Stomach (tissue), 19 donors: ENCODE measurements at places on chromosomes 11 and 22. TPM values are rescaled to one million over a fixed set of nuclear protein-coding genes. Genes with fewer than 3 reads are reported as not detected.

GRCh38 chr11:57787920-57788702 lies 26.5 kb downstream of the CTNND1 start:
- no peaks in the 10 kb centered on the region for H3K27me3 ChIP-seq
- peak; percentile 50 for DNase-seq
- H3K4me3 ChIP-seq, result no peak overlapping the region
- H3K36me3 ChIP-seq, result peaks cover 8% of the 10 kb centered on the region
- peaks cover 99% of the 10 kb centered on the region for H3K4me1 ChIP-seq

The YAP1 gene
- 97.1 TPM for total RNA-seq

The MGAT3 gene
- total RNA-seq, result 12.0 TPM

DNA sequence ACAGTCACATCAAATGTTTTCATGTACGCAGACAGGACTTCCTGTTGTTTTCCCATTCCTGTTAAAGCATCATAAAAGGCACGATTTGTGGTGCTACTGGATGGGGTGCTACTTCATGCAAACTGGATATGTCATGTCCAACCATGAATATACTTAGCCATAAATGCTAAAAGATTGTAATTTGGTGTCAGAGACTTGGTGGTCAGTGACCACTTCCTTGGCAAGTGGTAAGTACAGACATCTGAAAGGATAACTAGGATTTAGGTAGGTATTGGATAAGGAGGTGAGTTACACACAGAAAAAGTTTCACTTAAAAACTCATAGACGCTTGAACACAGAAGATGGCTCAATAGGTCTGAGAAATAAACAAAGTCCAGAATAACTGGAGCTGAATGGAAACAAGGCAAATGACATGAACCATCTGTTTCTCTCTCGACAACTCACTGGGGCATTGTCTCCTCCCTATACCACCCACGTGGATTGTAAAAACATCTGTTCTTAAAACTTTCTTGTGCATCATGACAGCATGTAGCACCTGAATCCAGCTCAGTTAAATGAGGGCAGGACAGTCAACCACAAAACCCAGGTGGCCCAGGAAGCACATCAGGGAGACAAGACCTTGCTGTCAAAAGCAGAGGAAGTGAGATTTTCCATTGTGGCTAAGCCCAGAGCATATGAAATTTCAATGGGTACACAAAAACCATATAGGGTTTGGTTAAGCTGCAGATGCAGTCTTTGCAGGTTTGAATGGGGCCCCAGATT lies 22.1 kb upstream of the IGLL5 start:
- H3K4me1 ChIP-seq, result peaks cover 17% of the 10 kb centered on the region
- H3K27me3 ChIP-seq, result peaks cover 15% of the 10 kb centered on the region
- no peaks in the 10 kb centered on the region for H3K36me3 ChIP-seq
- no peak overlapping the region for H3K4me3 ChIP-seq

- no peaks in the 10 kb centered on the region for H3K4me1 ChIP-seq
- no peak overlapping the region for H3K4me3 ChIP-seq
- no peaks in the 10 kb centered on the region for H3K36me3 ChIP-seq
- H3K27ac ChIP-seq, result no peak overlapping the region
- H3K27me3 ChIP-seq, result no peaks in the 10 kb centered on the region
These were observed 7.7 kb upstream of the DGAT2 start for GRCh38 chr11:75760710-75761493.

The MMP3 gene
- total RNA-seq, result 0.45 TPM

The MMP11 gene
- total RNA-seq, result not detected

The SHANK2 gene
- total RNA-seq, result 78.7 TPM

The ZNHIT2 gene
- total RNA-seq, result 3.6 TPM

The EMID1 gene
- 23.6 TPM for total RNA-seq

GRCh38 chr22:23075050-23075449 lies 4.7 kb downstream of the GNAZ start:
- no peak overlapping the region for H3K27ac ChIP-seq
- peaks cover 4% of the 10 kb centered on the region for H3K27me3 ChIP-seq
- H3K36me3 ChIP-seq, result no peaks in the 10 kb centered on the region
- DNase-seq, result no peak
- H3K4me3 ChIP-seq, result no peak overlapping the region

- no peaks in the 10 kb centered on the region for H3K27me3 ChIP-seq
- H3K4me3 ChIP-seq, result no peak overlapping the region
- no peak overlapping the region for H3K27ac ChIP-seq
- no peaks in the 10 kb centered on the region for H3K4me1 ChIP-seq
These were observed 22.7 kb upstream of the TMPRSS5 start for GRCh38 chr11:113728814-113729213.

The C11orf42 gene
- not detected for total RNA-seq

DNA sequence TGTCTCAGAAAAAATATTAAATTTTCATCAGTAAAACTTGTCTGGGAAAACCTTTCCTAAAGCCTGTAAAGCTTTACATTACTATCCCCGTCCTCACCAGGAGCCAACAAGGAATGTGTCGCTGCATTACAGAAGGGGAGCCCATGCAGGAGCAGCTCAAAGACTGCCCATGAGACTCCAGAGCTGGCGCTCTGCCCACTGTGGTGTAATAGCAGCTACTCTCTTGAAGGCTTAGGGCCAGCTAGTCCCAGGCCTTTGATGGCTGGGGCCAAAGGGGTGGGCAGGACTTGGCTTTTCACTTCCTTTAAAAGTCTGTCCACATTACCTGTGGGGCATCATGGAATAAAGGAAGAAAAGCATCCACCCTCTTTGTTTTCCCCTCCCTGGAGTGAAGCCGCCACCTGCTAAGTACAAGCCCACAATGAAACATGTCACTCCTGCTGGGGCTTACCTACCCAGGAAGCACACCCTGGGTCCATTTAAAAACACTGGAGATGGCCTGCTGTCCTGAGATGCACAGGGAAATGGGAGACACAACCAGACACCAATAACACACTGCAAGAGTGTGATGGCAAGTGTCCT lies 150.7 kb downstream of the ADAMTS15 start:
- H3K27me3 ChIP-seq, result no peaks in the 10 kb centered on the region
- H3K27ac ChIP-seq, result no peak overlapping the region
- peak; percentile 57 for DNase-seq
- peaks cover 6% of the 10 kb centered on the region for H3K4me1 ChIP-seq
- no peak overlapping the region for H3K4me3 ChIP-seq
- H3K36me3 ChIP-seq, result no peaks in the 10 kb centered on the region

- H3K27me3 ChIP-seq, result no peaks in the 10 kb centered on the region
- no peak overlapping the region for H3K4me3 ChIP-seq
- peaks cover 15% of the 10 kb centered on the region for H3K4me1 ChIP-seq
- no peak for DNase-seq
- H3K36me3 ChIP-seq, result no peaks in the 10 kb centered on the region
- H3K27ac ChIP-seq, result no peak overlapping the region
These were observed 351.3 kb downstream of the LARGE1 start for GRCh38 chr22:33569018-33569417.

The FXYD2 gene
- total RNA-seq, result 0.45 TPM

DNA sequence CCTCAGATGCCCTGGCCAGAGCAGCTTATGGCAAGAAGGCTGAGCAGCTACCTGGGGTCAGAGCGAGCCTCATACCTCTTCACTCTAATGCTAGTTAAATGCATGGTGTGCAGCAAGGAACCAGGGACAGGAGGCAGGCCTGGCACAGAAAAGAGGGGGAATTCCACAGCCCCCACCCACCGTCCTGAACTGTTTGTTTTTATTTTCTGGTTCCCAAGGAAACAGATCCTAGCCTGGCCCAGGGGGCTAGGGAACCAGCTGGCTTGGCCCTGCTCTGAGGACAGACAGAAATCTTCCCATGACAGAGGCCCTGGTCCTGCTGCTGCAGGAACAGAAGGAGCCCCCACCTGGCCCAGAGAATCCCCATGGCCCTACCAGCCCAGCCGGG lies 40.4 kb downstream of the SLCO2B1 start:
- H3K27me3 ChIP-seq, result no peaks in the 10 kb centered on the region
- peaks cover 43% of the 10 kb centered on the region for H3K4me1 ChIP-seq
- H3K27ac ChIP-seq, result no peak overlapping the region
- H3K36me3 ChIP-seq, result no peaks in the 10 kb centered on the region

The LIMK2 gene
- total RNA-seq, result 96.3 TPM

- no peak overlapping the region for H3K27ac ChIP-seq
- no peaks in the 10 kb centered on the region for H3K27me3 ChIP-seq
- H3K4me1 ChIP-seq, result no peaks in the 10 kb centered on the region
- H3K36me3 ChIP-seq, result peaks cover 7% of the 10 kb centered on the region
- H3K4me3 ChIP-seq, result no peak overlapping the region
- DNase-seq, result no peak
These were observed 6.0 kb downstream of the NIPSNAP1 start for GRCh38 chr22:29574762-29575450.

DNA sequence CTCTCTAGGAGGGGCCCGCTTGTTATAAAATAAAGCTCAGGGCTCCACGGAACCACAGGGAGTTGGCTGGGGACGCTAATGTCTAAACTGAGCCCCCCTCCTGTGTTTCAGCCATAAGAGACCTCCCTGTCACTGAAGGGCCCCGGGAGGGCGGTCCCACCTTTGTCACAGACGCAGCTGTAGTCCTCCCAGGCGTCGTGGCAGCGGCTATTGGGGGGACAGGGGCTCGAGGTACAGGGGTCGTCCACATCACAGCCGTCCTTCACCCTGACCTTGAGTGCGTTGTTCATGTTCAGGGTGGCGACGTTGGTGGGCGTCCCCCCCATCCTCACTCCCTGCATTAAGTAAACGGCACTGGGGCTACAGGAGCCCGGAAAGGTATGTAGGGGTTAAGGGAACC lies 62.0 kb downstream of the TRMU start:
- H3K36me3 ChIP-seq, result peaks cover 6% of the 10 kb centered on the region
- no peak overlapping the region for H3K27ac ChIP-seq
- H3K4me3 ChIP-seq, result no peak overlapping the region
- H3K4me1 ChIP-seq, result no peaks in the 10 kb centered on the region

DNA sequence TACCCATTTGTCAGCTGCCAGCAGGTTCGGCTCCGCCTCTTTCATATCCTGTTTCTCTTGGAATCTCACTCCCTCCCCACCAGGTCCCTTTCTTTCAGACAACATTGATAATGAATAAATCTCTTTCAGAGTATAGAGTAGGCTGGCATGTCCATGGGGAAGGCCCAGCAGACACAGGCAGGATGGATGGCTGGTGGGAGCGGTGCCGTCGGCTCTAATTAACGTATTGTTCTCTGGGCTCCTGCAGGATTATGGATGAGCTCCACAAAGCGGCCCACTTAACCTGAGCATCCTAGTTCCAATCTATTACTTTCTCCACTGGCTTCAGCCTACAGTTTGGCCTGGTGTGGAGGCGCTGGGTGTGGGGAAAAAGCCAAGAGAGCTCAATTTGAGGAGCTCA lies 588.0 kb downstream of the BUD13 start:
- no peaks in the 10 kb centered on the region for H3K36me3 ChIP-seq
- H3K27me3 ChIP-seq, result no peaks in the 10 kb centered on the region
- peaks cover 10% of the 10 kb centered on the region for H3K4me1 ChIP-seq
- H3K27ac ChIP-seq, result no peak overlapping the region
- DNase-seq, result no peak
- no peak overlapping the region for H3K4me3 ChIP-seq

GRCh38 chr11:2168286-2169004 lies 3.2 kb downstream of the TH start:
- H3K36me3 ChIP-seq, result no peaks in the 10 kb centered on the region
- H3K27me3 ChIP-seq, result peaks cover 2% of the 10 kb centered on the region
- H3K27ac ChIP-seq, result no peak overlapping the region
- no peak for DNase-seq
- no peak overlapping the region for H3K4me3 ChIP-seq
- peaks cover 8% of the 10 kb centered on the region for H3K4me1 ChIP-seq

GRCh38 chr22:28449041-28449440 lies 230.6 kb downstream of the TTC28 start:
- H3K4me1 ChIP-seq, result peaks cover 5% of the 10 kb centered on the region
- no peak overlapping the region for H3K4me3 ChIP-seq
- no peak overlapping the region for H3K27ac ChIP-seq
- no peaks in the 10 kb centered on the region for H3K36me3 ChIP-seq
- no peak for DNase-seq
- no peaks in the 10 kb centered on the region for H3K27me3 ChIP-seq

- H3K27me3 ChIP-seq, result no peaks in the 10 kb centered on the region
- H3K36me3 ChIP-seq, result no peaks in the 10 kb centered on the region
These were observed 202.9 kb downstream of the MIAT start for GRCh38 chr22:26860301-26860700.

DNA sequence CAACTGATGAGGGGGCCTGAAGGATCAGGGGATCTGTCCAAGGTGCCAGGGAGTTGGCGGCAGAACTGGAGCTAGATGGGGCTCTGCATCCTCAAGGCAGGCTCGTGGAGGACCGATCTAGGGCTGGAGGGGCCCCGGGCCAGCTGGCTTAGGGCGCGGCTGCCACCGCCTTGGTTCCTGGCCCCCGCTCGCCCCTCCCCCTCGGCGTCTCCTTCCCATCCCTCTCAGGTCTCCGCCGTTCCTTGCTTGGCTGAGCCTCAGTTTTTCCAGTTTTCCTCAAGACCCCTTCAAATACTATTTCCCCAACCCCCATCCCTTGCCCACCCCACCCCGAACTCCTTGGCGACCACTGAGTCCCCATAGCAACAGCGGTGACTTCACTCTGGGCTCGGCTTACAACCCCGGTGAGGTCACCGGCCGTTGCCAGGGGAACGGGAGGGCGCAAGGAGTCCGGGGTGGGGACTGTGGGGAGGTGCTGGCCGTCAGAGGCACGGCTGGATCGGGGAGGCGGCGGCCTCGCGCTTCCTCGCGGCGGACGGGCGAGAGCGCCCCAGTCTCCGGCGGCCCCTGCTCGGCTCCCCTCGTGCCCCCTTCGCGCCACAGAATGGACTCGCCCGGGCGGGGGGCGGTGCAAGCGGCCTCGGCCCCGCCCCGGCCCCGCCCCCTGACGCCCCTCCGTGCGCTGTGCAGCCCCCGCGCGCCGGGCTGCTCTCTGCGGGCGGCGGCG lies 7.5 kb downstream of the FREY1 start:
- peaks cover 55% of the 10 kb centered on the region for H3K27me3 ChIP-seq
- DNase-seq, result peak; percentile 96
- peaks cover 24% of the 10 kb centered on the region for H3K36me3 ChIP-seq
- peak overlapping the region; percentile 55 for H3K4me3 ChIP-seq
- H3K4me1 ChIP-seq, result peaks cover 30% of the 10 kb centered on the region

The SPON1 gene
- 97.8 TPM for total RNA-seq

The MORC2 gene
- 56.6 TPM for total RNA-seq

The ARHGAP8 gene
- total RNA-seq, result 63.4 TPM

DNA sequence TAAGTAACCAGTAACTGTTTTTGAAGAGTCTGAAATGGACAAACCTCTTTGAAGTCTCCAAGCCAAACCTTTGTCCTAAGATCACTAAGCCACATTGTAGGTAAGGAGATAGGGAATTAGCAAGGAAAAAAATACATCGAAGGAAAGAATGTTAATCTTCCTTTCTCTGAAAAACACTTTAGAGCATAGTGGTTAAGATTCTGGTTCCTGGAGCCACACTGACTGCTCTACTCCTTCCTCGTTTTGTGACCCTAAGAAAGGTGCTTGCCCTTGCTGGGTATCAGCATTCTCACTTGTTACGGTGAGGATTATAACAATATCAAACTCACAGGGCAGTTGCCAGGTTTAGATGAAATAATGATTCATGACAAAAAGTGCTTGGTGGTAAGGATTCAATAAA lies 104.0 kb downstream of the SIK3 start:
- H3K27me3 ChIP-seq, result no peaks in the 10 kb centered on the region
- H3K4me3 ChIP-seq, result no peak overlapping the region

DNA sequence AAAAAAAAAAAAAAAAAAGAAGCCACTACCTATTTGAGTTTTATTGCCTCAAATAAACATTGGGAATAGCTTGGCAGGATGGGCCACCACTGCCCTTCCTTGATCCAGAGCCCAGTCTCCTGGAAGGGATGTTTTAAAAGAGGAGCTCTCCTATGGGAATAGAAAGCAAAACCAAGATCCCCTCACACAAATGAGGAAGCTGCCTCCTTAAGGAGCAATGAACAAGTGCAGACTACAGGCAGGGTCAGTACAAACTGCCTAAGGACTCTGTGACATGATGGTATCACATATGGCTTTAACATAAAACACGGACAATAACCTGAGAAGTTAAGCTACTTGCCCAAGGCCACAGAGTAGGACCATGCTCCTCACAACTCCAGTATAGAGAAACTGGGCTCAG lies 120.8 kb downstream of the NAT10 start:
- peaks cover 13% of the 10 kb centered on the region for H3K4me1 ChIP-seq
- H3K36me3 ChIP-seq, result no peaks in the 10 kb centered on the region
- no peak overlapping the region for H3K27ac ChIP-seq
